Omental fat pad (tissue), 4 donors: ENCODE measurements at places on chromosomes 16 and 17. TPM values are rescaled to one million over a fixed set of nuclear protein-coding genes. Genes with fewer than 3 reads are reported as not detected.

The TEX19 gene
- not detected for total RNA-seq

DNA sequence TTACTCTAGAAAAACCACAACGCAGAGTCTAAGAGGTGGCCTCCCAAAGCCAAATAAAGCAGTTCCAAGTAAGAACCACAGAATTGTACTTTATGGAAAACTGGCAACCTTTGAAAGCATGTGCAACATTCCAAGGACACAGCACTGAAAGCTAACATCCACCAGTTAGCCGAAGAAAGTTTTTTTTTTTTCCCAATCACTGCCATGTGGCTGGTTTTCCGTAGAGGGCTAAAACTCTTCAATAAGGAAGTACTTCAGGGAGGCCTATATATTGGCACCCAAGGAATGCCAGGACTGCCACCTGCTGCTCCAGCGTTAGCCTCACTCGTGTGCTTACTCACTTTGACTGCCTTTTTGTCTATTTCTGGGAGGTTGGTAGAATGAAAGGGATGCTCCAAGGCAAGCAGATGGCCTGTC is 25.2 kb downstream of the CEP95 start:
- DNase-seq, result no peak

GRCh38 chr16:51407199-51407598 is 256.1 kb upstream of the SALL1 start:
- DNase-seq, result no peak

- no peak for DNase-seq
These were observed 10.5 kb upstream of the C17orf58 start for GRCh38 chr17:68006797-68007196.

- DNase-seq, result peak; percentile 16
These were observed 97.9 kb upstream of the ZNF750 start for GRCh38 chr17:82937411-82938371.

GRCh38 chr17:75182319-75182568 is 515 bp downstream of the SUMO2 start:
- DNase-seq, result no peak

The SLFN14 gene
- not detected for total RNA-seq

The PRAC1 gene
- total RNA-seq, result not detected

The CENPN gene
- total RNA-seq, result 9.7 TPM

The HCRT gene
- total RNA-seq, result not detected

DNA sequence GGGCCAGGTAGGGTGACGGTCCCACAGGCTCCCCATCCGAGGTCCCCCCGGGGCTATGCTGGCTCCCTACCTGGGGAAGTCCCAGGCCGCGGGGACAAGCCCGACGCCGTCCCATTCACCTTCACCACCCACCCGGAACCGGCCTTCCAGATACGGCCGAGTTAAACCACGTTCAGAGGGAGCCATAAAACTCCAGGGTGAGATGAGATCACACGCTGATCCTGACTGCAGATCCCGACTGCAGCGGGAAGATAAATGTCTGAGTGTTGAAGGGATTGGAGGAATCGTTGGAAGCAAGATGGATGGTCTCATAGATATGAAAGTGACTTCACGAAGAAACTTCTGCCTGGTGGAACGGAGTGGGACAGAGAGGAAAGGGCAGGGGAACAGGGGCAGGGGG is 13.6 kb upstream of the C1QTNF8 start:
- DNase-seq, result no peak

DNA sequence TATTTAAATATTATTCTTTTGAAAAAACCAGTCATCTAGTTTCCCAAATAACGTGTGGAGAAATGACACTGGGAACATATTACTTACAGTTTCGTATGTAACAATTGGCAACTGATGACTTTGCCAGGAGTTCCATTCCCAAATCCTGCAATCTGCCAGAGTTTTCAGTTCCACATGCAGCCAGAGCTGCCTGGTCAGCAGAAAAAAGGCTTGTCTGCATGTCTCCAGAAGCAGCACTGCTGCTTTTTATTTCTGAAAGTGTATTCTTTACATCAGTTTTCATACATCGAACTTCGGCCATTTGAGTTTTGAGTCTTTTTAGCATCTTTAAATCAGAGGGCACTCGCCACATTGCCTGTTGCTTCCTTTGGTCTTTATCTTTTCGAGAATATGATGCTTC is 78.4 kb downstream of the TRIM37 start:
- no peak for DNase-seq

The ANKRD13B gene
- total RNA-seq, result 18.3 TPM

DNA sequence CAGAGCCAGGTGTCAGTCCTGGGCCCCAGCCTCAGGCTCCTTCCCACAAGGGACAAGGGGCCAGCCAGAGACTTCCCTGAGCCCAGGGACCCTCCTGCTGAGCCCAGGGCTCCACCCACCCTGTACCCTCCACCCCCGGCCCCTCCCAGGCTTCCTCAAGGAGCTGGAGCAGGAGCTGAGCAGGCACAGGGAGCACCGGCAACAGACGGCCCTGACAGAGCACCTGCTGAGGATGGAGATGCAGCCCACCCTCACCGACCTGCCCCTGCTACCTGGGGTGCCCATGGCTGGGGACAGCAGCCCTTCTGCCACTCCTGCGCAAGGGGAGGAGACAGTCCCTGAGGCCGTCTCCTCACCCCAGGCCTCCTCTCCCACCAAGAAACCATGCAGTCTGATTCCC is 4.5 kb downstream of the SCRN2 start:
- DNase-seq, result no peak

The ABCA9 gene
- 216 TPM for total RNA-seq

The CPNE7 gene
- 2.4 TPM for total RNA-seq

The SSH2 gene
- 38.2 TPM for total RNA-seq

DNA sequence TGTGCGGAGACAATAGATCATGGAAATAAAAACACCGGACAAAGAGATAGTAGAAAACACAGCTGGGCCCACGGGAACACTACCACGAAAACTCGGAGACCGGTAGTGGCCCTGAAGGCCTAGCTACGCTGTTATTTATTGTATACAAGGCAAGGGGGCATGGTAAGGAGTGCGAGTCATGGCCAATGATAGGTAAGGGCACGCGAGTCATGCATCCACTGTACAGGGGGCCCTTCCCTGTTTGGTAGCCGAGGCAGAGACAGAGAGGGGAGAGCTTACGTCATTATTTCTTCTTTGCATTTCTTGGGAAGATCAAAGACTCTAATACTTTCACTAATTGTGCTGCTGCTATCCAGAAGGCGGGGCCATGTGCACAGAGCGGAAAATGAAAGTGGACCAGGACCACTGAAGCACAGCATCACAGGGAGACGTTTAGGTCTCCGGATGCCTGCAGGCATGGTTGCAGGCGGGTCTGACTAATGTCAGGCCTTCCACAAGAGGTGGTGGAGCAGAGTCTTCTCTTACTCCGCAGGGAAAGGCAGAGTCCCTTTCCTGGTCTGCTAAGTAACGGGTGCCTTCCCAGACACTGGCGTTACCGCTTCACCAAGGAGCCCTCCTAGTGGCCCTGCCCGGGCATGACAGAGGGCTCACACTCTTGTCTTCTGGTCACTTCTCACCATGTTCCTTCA is 74.4 kb upstream of the ARL4D start:
- DNase-seq, result no peak

The TERB1 gene
- total RNA-seq, result not detected

GRCh38 chr16:72371307-72372086 is 199.5 kb upstream of the PMFBP1 start:
- DNase-seq, result no peak

The TEKT5 gene
- not detected for total RNA-seq

The CACNG3 gene
- not detected for total RNA-seq

GRCh38 chr16:10599626-10600025 is 19.2 kb upstream of the EMP2 start:
- DNase-seq, result no peak
